Activated CD4-positive, alpha-beta T cell treated with anti-CD3 and anti-CD28 coated beads, Interleukin-2, amount 10 ng/mL, durations not matched to agents 24 days and 14 days (primary cell): ENCODE measurements at places on chromosomes 6 and 20. TPM values are rescaled to one million over a fixed set of nuclear protein-coding genes. Genes with fewer than 3 reads are reported as not detected.
A peak's percentile ranks its signal among the peaks of the same experiment; 100 is the strongest.

GRCh38 chr20:31505903-31506302 is 8.3 kb upstream of the HM13 start:
- H3K27ac ChIP-seq, result no peak overlapping the region
- H3K36me3 ChIP-seq, result no peaks in the 10 kb centered on the region
- H3K4me1 ChIP-seq, result peaks cover 3% of the 10 kb centered on the region
- no peak for DNase-seq
- no peak overlapping the region for H3K4me3 ChIP-seq

Gene TRIM10
- total RNA-seq, result 0.07 and 0.09 TPM in 2 replicates

GRCh38 chr6:54698974-54699373 is 147.6 kb upstream of the FAM83B start:
- H3K4me1 ChIP-seq, result no peaks in the 10 kb centered on the region
- H3K4me3 ChIP-seq, result no peak overlapping the region
- no peak overlapping the region for H3K27ac ChIP-seq
- no peaks in the 10 kb centered on the region for H3K27me3 ChIP-seq

- no peak overlapping the region for H3K4me3 ChIP-seq
- peak overlapping the region; percentile 17 for H3K27ac ChIP-seq
- H3K27me3 ChIP-seq, result peaks cover 6% of the 10 kb centered on the region
Measured at GRCh38 chr6:105485456-105485855, 82.6 kb upstream of the PREP start.

- peaks cover 19% of the 10 kb centered on the region for H3K36me3 ChIP-seq
- H3K4me1 ChIP-seq, result peaks cover 47% of the 10 kb centered on the region
- H3K27me3 ChIP-seq, result no peaks in the 10 kb centered on the region
- peak overlapping the region; percentile 58 for H3K4me3 ChIP-seq
- DNase-seq, result peak; percentile 90
Measured at GRCh38 chr6:112027942-112028674, 25.8 kb upstream of the CCN6 start.
